ENCODE measurements at places on chromosomes 7 and 10.

- DNase-seq, result peak; percentile 58
Measured at GRCh38 chr10:117175901-117176534, 21.3 kb upstream of the KCNK18 start.

DNA sequence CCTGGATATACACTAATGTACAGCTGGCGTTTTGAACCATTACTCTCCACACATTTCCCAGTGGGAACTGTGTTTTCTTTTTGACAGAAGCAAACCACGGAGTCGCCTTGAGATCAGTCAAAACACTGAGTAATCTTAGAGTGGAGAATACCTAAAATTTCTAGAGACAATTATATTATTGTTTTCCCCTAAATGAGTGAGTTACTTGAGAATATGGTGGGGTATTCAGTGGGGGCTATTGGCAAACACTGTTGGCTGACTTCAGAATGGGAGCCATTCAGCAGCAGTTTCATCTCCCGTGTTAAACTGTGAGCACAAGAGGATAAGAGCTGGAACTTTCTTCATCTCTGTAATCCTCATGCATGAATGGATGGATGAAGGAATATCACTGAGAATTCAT, 6.2 kb downstream of the IL2RA start:
- no peak for DNase-seq

DNA sequence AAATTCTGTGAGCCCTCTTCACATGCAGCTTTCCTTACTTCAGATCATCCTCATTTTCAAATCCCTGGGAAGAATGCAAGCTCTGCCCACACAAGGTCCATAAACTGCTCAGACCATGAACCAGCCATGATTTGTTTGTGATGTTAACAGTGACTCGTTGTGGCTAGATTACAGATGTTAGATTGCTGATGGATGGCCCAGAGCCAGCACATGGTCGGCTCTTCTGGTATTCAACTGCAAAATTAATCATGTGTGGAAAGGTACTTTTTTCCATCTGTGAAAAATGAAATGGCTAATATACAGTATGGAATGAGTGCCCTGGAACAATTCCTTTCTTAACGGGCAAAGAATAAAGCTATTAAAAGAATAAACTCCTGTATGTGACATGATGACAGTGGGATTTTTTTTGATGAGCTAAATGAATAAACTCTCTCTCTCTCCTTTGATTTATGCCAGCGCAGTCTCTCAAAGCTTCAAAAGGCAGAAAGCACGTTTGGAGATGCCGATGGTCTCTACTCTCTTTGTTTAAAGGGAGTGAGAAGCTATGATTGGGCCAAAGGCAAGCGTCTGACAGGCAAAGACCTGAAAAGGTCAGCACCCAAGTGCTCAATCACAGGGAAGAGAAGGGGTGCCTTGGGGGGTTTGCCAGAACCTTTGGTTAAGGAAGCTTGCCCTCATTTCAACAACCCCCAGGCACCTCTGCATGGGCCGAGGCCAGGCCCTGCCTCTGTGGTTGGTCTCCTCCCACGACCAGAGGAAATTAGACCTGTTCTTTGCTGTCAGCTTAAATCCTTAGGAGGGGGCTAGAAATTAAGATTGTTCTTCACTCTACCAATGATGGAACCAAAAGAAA, 444.0 kb upstream of the NFE2L3 start:
- DNase-seq, result no peak

- DNase-seq, result peak; percentile 39
Measured at GRCh38 chr7:157339777-157340677, 3.2 kb downstream of the DNAJB6 start.

DNA sequence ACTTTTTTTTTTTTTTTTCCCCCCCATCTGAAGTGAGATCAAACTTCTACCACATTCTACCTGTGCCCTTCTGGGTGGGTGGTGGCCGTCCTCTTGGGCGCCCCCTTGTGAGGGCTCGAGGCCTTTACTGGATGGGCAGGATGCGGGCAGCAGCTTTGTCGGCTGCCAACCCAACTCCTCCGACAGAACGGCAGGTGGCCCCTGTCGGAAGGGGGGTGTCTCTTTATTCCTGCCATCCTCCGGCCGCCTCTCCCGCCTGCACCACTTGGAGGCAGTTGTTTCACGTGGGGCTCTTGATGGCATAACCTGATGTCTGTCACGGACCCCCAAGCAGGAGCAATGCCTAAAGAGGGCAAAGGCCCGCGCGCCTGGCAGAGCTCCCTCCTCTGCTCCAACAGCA, 31.0 kb downstream of the AMZ1 start:
- peak; percentile 60 for DNase-seq

DNA sequence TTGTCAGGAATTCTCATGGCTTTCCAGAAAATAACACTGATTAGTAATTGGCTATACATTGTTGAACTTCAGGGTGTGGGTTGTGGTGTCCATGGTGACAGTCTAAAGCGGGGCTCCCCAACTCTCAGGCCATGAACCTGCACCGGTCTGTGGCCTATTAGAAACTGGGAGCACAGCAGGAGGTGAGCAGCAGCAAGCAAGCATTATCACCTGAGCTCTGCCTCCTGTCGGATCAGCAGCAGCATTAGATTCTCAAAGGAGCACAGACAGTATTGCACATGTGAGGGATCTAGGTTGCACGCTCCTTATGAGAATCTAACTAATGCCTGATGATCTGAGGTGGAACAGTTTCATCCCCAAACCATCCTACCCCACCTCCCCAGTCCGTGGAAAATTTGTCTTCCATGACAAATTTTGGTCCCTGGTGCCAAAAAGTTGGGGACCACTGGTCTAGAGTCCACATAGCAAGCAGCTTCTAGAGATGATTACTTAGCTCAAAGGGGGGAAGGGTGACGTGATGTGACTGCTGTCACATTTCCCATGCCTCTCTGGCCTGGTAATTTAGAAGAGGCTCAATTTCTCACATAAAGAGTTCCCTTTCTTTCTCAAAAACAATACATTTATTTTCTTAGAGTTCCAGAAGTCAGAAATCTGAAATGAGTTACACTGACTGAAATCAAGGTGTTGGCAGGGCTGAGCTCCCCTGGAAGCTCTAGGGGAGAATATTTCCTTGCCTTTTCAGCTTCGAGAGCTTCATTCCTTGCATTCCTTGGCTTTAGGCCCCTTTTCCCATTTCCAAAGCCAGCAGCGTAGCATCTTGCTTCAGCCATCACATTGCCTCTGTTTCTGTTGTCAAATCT, 17.6 kb upstream of the FAM221A start:
- no peak for DNase-seq

DNA sequence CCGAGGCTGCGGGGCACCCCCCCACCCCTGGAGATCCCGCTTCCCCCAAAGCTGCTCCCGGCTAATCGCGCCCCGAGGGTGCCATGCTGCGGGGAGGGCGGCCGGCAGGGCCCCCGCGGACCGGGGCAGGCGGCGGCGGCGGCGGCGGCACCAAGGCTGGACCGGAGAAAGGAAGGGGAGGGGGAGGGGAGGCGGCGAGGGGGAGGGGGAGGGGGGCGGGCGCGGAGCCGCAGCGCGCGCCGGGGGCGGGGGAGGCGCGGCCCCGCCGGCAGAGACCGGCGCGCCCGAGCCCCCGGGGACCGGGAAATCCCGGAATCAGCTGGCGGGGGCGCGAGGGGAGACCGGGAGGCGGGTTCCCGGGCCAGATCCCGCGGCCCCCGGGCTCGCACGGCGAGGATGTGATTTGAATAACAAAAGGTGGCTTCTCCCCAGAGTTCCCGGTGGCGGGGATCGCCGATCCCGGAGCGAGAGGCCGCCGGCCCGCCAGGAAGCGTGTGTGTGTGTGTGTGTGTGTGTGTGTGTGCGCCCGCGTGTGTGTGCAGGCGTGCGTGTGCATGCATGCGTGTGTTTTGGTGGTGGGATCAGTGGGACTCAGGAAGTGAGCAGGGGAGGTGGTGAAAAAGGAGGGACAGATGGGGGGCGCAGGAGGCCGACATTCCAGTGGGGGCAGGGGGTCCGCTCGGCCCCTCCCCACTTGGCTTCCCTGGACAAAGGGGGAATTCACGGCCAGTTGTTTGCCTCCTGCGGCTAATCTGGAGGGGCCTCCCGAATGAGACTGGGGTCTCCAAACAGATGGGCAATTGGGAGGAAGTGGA, 99.5 kb downstream of the HIP1 start:
- DNase-seq, result no peak

DNA sequence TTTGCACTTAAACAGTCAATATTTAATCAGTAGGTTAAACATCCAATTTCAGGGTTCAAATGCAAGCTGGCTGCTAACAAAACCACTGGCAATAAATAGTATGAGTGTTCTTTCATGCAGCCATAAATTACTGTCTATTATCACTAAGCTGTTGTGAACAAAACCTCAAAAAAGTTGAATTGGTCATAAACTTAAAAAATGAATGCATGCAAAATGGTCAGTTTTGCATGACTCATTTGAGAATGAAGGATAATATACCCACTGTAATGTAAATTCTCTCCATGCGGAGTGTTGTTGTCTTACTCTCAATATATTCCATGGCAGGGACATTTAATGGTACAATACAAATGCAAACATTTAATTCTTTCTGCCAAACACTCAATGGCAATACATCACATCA, 226.4 kb downstream of the MAGI2 start:
- DNase-seq, result no peak

DNA sequence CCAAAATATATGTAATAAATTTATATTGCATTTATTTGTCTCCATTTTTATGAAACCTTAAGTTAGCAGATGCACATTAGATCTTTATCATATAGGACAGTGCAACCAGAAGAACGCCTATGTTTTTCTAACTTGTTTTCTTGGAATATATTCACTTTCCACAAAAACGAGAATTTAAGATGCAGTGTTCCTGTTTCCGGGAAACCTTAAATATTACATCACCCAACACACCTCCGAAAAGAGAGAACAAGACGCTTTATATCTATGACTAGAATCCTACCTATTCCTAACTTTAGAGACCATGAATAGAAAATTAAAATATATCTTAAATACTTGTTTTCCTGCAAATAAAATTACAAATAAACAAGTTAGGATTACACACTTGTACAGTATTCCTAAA, 1.9 kb downstream of the EZH2 start:
- no peak for DNase-seq

GRCh38 chr10:85284778-85285770, 956.7 kb downstream of the CCSER2 start:
- DNase-seq, result no peak

DNA sequence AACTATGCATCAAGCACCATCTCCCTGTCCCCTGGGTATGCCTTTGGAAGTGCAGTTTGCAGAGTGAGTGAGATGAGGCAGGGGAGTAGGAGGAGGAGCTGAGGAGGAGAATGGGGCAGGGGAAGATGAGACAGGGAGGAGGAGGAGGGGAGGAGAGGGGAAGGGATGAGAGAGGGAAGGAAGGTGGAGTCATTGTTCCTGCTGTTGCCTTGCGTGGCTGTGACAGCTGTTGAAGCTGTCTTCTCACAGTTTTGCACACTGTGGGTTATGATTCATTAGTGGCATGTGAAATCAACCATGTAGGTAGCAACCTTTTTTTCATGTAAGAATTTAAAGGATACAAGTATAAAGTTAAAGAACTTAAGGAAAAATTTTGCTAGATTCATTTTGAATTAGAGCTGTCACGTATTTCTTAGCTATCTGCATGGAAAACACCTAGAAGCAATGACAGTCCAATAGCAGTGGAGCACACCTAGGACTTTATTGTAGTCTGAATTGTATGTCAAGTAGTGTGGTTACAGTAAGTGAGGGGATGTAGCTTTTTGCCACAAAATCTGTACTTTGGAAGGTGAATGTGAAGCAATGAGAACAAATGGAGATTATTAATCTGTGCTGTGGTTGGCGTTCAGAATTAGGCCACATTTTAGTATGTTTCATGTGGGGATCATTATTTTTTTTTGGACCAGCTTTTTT, 21.7 kb downstream of the CCM2 start:
- DNase-seq, result no peak

DNA sequence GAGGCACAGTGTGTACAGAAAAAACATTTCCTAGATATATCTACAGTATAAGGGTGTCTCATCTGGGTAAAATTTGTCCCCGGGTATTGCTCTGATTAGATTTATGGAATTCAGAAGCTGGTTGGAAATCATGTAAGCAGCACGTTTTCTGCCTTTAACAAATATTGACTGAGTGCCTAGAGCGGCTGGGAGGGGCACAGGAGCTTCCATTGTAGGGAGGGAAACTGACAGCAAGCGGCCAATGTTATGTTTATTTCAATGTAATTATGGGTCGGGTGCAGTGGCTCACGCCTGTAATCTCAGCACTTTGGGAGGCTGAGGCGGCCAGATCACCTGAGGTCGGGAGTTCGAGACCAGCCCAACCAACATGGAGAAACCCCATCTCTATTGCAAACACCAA, 4.4 kb upstream of the RFC2 start:
- no peak for DNase-seq

DNA sequence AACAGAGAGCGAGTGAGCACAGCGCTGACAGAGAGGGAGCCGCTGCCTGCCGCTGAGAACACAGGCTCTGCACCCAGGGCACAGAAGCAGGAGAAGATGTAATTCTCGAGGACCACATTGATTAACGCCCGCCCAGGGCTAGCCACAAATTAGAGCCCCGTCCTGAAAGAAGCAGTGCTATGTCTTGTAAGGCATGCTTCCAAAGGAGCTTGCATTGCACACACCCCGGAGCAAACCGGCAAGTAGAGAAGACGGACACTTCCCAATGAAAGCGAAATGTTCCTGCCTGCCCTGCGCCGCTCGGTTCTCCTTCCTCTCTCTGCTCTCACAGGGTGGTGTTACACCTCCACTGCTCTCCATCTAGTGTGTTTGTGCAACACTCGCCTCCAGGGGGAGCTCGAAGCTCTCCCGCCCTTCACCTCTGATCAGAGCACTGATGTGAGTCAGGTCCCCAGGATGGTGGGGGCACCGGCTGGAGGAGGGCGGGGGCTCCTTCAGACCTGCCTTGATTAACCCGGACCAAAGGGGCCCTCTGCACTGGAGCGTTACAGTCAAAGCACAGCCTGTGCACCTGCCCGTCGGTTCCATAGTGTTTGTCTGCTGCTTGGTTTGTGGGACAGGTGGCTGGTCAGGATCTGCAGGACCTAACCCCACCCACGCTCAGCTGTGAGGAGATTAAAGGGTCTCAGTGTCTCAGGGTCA, 316.5 kb downstream of the ADARB2 start:
- peak; percentile 70 for DNase-seq

- no peak for DNase-seq
Measured at GRCh38 chr7:32378988-32379387, 111.2 kb downstream of the LSM5 start.

DNA sequence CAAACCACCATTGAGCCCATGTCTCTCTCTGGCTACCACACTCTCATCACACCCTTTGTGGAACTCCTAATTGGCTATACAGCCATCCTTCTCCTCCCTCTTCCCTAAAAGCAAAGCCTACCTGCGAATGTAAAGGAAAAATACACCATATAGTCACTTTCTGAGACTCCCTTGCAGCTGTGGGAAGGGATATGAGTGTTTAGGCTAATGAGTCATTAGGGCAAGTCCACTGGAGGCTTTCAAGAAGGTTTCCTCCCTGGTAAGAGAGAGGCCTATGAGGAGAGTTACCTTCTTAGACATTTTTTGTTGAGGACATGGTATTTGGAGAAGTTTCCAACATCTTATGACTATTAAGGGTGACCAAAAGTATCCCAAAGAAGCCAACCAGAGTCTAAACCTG, 4.1 kb upstream of the TMEM243 start:
- DNase-seq, result no peak

- DNase-seq, result no peak
Measured at GRCh38 chr7:12239806-12240205, 28.7 kb downstream of the TMEM106B start.

- no peak for DNase-seq
Measured at GRCh38 chr7:152851326-152851725, 91.8 kb downstream of the ACTR3B start.

GRCh38 chr7:130662426-130662825, 6.1 kb downstream of the COPG2 start:
- DNase-seq, result no peak

GRCh38 chr10:1390200-1390599, 334.0 kb downstream of the WDR37 start:
- DNase-seq, result no peak

Measured in GM19239 (cell line).